ENCODE measurements at places on chromosomes 4 and X.

GRCh38 chr4:81789158-81789557, 317.5 kb upstream of the RASGEF1B start:
- DNase-seq: no peak

DNA sequence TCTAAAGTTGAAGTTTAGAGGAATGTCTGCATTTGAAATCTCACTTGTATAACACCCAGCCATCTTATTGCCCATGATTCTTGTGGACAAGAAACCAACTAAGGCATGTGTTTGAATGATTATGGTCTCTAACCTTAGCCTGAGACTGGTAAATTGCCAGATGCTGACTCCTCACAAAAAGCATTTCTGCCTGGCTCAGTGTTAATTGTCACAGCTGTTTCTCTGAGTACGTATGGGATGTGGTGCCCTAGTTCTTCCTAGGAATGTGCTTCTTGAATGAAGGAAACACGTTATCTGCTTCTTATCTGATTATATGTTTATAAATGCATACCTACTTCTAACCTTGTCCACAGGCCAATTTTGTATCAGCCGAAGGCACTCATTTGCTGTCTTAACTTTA, 63.1 kb upstream of the NDP start:
- no peak for DNase-seq

GRCh38 chr4:78131403-78131802, 74.3 kb downstream of the FRAS1 start:
- DNase-seq: no peak

GRCh38 chrX:127390316-127390715, 570.8 kb downstream of the PRR32 start:
- DNase-seq: no peak

DNA sequence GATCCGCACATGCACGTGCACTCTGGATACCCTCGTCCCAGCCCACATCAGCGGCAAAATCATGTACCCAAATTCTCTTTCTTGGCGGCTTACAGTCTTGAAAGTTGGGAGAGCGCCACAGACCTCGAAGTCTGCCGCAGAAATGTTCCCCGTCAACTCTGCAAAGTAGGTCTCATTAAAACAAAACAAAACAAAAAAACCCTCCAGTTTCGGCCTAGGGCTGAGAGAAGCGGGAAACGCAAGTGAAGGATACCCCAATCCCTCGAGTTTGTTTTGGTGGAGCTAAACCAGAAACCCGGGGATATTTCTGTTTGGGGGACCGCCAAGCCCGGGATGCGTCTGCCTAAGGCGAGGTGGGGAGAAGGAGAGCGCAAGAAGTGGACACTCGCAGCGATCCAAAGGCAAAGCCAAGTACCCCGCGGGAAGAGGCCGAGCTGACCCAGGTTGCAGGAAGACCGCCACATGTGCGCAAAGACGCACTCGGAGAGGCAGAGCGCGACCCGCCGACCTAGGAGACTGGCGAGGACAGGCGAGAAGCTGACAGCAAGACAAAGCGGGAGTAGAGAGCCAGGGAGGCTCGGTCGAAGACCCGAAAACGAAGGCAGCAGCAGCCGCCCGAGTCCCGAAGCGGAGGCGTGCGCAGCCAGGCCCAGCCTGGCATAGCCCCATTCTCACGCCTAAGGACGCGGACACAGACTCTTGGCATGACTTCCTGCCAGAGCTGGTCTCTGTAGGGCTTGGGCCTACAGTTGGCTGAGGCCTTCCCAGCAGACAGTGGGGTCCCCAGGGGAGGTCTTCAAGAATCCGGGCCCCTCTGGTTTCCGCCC, 49.6 kb upstream of the BCOR start:
- no peak for DNase-seq

GRCh38 chr4:183450108-183450507, 5.7 kb downstream of the CDKN2AIP start:
- no peak for DNase-seq

- peak; percentile 78 for DNase-seq
Observed at GRCh38 chr4:119113033-119113655, 22.5 kb upstream of the MYOZ2 start.

DNA sequence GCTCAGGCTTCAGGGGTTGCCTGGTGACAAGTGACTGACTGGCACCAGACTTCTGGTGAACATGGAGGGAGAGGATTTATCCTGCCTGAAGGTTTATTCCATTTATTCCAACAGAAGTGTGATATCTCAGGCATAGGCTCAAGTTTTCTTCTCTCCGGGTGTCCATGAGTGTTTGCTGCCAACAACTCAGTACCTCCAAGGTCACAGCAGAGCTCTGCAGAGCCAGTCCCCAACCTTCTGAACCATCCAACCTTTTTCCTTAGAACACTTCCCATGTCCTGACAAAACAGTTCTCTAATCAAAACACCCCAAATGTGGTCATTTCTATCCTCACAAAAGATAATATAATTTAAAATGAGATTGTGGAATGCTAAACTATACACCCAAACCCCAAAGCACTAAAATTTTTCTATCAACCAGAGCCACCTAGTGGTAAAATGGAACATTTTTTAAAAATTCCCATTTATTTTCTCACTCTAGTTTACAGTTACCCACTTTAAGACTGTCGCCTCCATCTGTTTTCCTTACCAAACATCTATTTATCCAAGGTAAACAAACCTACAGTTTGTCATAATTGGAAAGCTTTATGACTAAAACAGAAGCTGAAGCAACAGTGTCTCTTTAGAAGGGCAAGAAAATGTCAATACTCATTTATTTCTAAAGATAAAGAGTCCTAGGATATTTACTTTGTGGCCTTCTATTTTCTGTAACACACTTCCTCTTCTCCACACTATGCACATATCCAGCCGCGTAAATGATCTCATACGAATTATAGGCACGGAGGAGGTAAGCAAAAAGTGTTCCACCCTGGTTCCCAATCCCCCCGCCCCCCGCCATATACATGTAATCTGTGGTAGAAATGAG, 39.5 kb downstream of the TMEM154 start:
- peak; percentile 23 for DNase-seq

Measured in foreskin melanocyte (primary cell).